ENCODE measurements at places on chromosomes 13 and 19.

DNA sequence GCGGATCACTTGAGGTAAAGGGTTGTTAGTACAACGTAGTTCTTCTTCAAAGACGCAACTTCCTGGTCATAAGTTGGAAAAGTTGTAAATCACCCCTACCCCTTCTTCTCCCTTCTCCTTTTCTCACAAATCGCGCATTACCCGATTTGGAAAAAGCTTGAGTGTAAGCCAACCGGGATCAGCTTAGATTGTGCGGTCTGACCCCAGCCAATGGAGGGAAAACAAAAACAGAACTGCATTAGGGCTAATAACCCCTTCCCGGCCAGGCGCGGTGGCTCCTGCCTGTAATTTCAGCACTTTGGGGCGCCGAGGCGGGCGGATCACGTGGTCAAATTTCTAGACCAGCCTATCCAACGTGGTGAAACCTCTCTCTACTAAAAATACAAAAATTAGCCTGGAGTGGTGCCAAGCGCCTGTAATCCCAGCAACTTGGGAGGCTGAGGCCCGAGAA lies 806 bp downstream of the ZNF90 start:
- DNase-seq, result peak; percentile 39

DNA sequence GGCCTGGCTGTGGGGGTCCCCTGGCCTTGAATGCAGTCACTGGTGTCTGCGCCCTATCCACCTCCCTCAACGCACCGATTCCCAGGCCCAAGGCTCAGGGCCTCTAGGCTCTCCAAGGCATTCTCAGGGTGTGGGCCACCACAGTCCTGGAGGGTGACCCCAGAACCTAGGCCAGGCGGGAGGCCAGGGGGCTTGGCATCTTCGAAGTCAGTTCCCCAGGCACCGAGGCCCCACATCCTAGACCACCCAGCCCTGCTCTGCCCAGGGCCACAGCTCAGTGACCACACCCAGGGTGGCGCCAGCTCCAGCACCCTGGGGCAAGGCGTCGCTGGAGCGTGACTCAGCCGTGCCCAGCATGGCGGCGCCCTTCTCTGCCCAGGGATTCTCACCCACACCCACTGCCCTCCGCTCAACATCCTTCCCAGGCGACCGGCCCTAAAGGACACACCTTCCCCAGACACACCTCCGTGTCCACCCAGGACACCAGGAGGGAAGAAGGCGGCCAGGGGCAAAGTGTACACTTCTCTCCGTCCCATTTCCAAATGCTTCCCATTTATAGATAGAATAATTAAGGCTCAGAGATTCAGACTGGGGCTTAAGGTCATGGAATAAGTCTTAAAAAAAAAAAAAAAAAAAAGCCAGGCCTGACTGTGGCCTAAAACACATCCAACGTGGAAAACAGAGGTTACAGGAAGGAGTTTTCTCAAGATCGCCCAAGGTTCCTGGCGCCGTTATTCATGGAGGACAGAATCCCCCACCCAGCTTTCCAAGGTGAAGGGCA lies 36.4 kb upstream of the NANOS3 start:
- DNase-seq, result peak; percentile 45

- no peak for DNase-seq
These were observed 66.0 kb downstream of the EPS15L1 start for GRCh38 chr19:16405797-16406196.

DNA sequence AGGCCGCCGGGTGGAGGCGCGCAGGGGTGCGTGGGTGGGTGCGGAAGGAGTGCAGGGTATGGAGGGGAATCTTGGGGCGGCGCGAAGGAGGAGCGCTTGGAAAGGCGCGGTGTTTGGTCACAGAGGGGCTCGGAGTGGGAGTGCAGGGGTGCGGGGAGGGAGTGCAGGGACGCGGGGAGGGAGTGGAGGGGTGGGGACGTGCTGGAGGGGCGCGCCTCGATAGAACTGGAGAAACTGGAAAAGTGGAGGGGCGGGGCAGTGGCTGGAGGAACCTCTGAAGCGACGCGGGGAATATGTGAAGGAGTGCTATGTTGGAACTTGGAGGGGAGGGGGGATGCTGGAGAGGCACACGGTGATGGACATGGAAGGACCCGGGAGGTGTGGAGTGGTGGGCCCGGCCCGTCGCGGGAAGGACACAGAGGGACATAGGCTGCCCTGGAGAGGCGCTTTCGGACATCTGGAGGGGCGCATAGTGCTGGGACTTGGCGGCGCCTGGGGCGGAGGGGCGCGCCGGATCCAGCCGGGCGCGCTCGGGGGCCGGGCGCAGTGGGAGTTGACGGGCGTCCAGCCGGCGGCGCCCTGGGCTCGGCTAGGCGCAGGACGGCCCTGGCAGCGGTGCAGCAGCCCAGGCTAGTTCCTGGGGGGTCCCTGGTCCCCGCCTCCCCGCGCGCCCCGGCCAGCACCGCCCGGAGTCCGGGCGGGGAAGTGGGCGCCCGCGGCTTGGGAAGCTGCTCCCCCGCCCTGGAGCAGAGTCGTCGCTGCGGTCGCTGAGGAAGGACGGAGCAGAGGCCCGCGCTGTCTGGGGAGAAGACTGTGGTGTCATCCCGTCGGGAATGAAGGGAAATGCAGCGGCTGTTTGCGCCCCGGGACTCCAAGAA lies 20.8 kb upstream of the SGCG start:
- no peak for DNase-seq

DNA sequence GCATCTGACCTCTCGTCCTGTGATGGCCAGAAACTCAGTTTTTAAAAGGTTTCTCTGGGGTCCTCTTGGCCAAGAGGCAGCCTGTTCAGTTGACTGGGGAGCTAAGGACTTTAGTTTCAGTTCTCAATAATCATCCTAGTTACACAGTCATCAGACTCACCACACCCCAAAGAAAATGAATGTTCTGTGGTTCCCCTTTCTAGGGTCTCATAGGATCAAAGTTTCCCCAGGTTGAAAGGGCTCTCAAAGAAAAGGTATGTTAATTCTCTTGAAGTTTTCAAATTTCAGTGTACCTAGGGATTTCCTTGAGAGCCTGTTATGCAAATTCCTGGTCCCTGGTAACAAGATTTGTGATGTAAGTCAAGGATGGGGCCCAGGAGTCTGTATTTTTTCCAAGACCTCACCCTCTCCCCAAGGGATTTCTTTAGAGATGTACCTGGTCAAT lies 94.9 kb downstream of the FAM216B start:
- no peak for DNase-seq

DNA sequence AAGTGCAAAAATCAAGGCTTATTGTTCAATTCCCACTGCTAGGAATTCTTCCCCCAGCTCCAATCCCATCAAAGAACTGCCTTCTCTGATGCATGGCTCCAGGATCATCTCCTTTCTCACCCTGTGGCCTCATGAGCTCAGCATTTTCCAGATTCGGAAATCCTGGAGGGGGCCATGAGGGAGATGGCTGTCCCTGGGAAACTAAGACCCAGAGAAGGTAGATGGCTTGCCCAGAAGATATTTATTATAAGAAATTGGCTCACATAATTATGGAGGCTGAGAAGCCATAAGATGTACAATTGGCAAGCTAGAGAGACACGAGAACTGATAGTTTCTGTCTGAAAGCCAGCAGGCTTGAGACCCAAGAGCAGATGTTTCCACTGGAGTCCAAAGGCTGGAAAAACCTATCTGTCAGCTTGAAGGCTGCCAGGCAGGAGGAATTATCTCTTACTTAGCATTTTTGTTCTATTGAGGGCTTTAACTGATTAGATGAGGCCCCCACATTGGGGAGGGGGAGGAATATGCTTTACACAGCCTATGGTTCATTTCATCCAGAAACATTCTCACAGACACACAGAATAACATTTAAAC lies 58.6 kb downstream of the GADD45B start:
- DNase-seq, result no peak

Measured in activated naive CD4-positive, alpha-beta T cell treated with anti-CD3 and anti-CD28 coated beads, Interleukin-2, amount 10 ng/mL, durations not matched to agents 7 days and 5 days (primary cell).